ENCODE measurements at places on chromosomes 4 and X.

DNA sequence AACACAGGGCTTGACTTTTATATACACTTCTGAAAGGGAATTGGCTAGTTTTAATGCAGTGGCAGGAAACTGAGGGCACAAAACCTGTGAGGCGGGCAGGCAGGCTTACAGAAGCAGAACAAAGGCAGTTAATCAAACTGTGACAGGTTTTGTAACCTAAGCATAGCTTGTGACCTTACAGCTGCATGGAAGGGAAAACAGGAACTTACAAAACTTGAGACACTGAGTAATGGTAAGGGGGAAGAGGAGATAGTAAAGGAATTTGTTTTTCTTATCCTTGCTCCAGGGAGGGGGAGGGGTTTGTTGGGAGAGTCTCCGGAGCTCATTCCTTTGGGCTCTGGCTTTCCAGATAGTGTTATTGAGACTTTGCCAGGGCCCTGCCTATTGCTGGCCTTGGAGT lies 55.6 kb downstream of the SLITRK4 start:
- no peak for DNase-seq

- DNase-seq: no peak
Measured at GRCh38 chrX:15744181-15744867, 6.3 kb downstream of the CA5B start.

- no peak for DNase-seq
Measured at GRCh38 chrX:7435822-7436221, 287.9 kb upstream of the PUDP start.

DNA sequence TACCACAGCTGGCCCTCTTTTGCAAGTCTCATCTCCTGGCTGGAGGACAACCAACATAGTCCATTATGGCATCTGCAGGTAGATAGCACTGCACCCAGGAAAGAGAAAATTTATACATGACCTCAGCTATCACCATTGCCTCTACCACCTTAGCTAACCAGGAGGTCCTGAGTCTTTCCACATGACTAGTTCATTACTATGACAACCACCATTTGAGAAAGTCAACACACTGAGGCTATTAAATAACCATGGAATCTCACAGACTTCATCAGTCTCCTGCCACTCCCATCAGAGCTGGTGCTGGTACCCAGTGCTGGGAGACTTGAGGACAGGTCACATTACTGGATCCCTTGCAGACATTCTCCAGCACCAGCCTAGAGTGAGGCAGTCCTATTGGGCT lies 285.9 kb downstream of the GBA3 start:
- DNase-seq: no peak

- no peak for DNase-seq
Measured at GRCh38 chr4:20256381-20256881, 4.7 kb downstream of the SLIT2 start.

DNA sequence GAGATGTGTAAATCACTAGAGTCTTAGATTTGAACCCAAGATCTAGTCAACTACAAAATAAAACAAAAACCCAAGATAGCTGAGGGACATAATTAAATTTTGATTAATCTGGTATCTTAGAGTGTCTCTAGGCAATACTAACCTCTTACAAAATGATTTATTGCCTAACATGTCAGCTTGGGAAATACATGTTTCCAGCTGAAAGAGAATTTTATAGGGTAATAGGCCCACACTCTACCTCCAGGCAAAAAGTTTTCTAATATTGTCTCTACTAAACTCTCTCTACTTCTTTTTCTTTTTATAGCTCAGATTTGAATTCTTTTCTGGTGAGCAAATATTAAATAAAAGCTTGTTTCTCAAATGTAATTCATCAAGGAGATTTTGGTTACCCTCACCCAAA lies 263.2 kb downstream of the IL15 start:
- no peak for DNase-seq

DNA sequence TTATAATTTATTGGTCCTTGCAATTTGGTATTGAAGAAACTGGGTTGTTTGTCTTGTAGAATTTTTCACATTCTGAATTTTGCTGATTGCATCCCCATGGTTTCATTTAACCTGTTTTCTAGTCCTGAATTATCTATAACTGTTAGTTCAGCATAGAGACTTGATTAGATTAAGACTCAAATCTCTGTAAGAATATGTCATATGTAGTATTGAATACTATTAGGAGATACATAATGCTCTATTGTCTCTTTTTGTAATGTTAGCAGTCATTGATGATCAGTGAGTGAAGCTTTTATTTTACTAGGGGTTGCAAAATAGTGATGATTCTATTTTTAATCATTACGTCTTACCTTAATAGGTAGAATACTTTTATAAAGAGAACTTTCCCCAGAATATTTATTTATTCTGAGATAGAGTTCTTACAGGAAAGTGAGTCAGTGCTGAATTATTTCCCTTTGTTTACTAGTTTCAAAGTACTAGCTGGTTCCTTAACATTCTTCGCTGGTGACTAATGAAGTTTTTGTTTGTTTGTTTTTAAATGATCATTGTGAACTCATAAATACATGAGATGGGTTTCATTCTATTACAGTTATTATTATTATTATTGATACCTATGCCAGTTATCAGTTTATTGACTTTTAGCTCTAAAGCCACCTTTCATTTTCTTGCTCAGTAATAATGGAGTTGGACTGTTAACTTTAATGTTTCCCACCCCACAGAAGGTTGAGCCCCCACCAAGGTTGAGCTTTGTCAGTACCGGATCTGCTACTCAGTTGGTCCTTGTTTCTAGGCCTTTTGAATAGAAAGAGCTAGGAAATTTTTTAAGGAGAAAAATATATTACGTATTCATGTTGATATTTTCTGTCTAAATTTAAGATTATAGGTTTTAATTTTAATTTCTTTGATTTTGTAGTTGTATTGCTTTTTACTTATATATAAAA lies 102.3 kb downstream of the LARP1B start:
- no peak for DNase-seq

GRCh38 chrX:37755025-37755424 lies 24.8 kb upstream of the CYBB start:
- DNase-seq: no peak

- no peak for DNase-seq
Measured at GRCh38 chr4:169861593-169861992, 103.8 kb upstream of the HPF1 start.

DNA sequence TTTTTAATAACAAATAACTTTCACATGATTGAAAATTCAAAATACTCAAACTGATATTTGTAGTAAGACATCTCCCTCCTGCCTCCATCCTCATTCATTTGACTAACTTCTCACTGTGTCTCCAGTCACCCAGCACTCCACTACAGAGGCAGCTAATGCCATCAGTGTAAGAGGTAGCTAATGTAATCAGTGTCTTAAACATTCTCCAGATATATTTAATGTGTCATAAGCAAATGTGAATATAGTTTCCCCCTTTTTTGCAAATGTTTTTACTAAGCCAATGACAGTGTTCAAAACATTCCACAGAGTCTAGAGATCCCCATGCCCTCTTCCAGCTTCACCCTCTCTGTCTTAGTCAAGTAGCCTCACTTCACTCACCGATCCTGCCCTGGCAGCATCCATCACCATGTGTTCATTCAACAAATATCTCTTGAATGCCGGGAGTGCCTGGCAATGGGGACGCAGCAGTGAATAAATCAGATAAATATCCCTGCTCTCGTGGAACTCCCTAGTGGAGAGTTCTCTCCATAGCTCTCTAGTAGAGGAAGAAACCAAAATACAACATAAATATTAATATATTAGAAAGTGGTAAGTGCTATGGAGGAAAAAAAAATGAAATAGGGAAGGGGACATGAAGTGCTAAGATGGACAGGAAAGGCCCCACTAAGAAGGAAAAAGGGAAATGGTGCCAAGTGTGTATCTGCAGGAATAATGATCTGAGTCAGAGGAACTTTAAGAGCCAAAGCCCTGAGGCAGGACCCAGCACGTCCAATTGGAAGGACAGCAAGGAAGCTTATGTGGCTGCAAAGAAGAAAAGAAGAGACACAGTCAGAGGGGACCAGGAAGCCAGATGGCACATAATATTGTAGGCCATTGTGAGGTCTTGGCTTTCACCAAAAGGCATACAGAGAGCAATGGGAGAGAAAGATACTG lies 18.7 kb downstream of the SCFD2 start:
- DNase-seq: no peak

DNA sequence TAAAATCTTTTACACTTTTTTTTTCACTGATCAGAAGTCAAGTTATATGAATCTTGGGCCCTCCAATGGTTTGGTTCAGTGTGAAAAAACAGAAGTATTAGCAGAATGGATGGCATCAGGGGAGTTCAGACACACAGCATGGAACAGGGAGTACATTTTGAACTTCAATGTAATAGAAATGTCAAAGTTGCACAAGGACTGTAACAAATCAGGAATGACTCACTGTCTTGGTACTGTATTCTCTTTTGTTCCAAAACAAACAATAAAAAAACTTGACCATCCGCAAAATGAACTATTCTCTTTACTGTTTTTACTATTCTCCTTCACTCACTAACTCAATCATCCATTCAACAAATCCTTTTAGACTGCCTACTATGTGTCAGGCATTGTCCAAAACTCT lies 401.0 kb downstream of the FSTL5 start:
- no peak for DNase-seq

- no peak for DNase-seq
Measured at GRCh38 chr4:87057835-87058355, 123.1 kb downstream of the AFF1 start.

- no peak for DNase-seq
Measured at GRCh38 chrX:128334821-128335220, 282.6 kb upstream of the ACTRT1 start.

GRCh38 chr4:54731552-54731951 lies 73.8 kb downstream of the KIT start:
- no peak for DNase-seq

GRCh38 chrX:103124284-103124683 lies 31.3 kb upstream of the NXF3 start:
- DNase-seq: no peak

GRCh38 chr4:7843831-7844593 lies 95.6 kb downstream of the AFAP1 start:
- DNase-seq: no peak

DNA sequence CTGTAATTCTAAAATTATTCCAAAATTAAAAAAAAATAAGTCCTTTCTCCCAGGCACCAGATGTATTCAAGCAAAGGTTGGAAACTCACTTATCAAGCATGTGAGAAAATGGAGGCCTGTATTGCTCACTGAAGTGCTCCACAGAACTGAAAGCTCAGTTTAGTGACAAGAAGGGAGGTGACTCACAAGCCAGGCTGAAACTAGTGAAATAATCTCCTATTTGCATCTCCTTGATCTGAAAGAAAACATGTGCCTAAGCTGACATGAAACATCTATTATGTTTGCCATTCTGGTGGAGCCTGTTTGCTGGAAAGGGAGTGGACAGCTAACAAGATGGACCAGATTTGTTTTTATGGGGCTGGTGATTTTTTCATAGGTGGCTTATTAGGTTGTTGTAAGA lies 54.0 kb upstream of the AMELX start:
- DNase-seq: no peak

GRCh38 chrX:13702111-13702789 lies 13.3 kb downstream of the RAB9A start:
- no peak for DNase-seq

DNA sequence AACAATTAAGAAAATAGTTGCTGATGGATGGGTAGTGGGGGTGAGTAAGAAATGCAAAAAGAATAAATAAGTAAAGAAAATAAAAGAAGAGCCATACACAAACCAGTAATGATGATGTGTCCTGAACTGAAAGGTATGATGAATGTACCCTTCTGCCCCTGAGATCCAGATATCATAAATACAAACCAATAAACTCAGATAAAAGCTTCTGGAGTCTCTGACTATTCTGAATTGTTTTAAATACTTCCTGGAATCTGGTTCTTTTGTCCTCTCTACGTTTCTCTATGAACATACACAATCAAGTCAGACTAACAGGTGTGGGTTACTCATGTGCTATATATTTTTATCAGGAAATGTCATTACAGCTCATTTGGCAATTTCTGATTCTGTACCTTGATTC lies 153.4 kb downstream of the PPP1R2C start:
- no peak for DNase-seq

- DNase-seq: no peak
Measured at GRCh38 chrX:148574237-148574973, 74.0 kb downstream of the AFF2 start.

DNA sequence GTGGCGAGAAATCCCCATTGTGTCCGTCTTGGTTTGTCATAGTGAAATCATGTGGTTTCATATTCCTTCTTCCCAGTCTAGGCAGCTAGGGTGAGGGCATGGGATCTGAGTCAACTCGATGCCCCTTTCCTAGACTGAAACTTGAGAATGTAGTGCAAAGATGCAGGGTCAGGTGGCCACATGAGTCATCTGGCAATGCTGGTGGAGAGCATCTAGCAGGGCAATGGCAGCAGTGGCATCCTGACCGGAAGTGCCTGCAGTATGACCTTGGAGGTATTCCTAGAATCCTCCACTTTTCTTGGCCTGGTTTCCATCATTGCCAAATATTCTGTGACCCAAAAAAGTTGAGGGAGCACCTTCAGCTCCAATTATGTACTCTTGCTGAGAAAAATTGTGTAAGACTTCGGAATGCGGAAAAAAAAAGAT lies 39.1 kb upstream of the TMEM184C start:
- no peak for DNase-seq

DNA sequence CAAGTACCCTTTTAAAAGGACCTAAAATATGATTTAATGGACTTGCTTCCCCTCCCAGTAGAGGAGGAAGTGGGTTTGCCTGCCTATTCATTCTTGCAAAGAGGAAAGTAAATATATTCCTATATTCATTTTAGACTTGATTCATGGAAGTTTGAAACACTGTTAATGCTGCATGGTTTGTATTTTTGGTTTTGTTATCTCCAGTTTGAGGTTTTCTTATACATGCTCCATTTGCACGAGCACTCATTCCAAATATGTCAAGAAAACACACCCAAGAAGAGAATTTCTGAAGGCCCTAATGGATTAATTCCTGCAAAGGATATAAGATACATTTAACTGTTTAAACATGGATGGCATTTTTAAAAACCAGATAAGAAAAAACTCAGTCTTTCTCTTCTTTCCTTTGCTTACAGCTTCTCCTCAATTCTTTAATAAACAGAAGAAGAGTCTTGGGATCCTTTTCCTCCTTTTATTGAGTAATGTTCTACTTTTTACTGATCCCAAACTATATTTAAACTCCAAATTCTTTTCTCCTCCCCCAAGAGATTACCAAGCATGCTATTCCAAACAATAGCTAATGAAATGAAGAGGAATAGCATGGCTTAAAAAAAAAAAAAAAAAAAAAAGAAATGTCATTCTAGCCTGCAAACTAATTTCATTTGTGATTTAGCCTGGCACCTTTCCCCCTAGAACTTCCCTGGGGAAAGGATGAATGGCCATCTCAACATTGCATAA lies 54.6 kb upstream of the LDB2 start:
- no peak for DNase-seq

DNA sequence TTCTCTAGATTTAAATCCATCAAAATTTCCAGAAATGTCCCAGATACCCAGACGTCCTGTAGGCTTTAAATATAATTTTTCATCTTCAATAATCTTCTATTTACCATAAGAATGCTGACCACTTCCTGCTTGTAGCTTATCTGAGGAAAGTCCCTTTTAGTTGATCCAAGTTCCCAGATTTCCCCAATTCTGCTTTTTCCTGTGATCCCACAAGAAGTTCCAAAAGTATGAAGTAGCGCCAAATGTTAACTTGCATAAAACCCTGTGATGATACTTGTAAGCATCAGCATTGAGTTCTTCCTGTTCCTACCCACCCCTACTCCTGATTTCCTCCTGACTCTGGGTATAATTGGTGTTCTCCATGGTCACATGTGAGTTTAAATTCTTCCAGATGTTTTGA lies 10.6 kb upstream of the TLR8 start:
- no peak for DNase-seq

GRCh38 chrX:36978886-36979285 lies 29.3 kb upstream of the FAM47C start:
- DNase-seq: no peak

Measured in mesenteric fat pad (tissue), 1 donor.